ENCODE measurements at places on chromosomes 16 and 17.

GRCh38 chr16:57143149-57143921 lies 42.5 kb downstream of the PSME3IP1 start:
- DNase-seq = no peak

GRCh38 chr17:69650881-69651280 lies 236.4 kb downstream of the MAP2K6 start:
- DNase-seq = no peak

- no peak for DNase-seq
Observed at GRCh38 chr17:74686761-74687160, 26.0 kb downstream of the CD300LF start.

DNA sequence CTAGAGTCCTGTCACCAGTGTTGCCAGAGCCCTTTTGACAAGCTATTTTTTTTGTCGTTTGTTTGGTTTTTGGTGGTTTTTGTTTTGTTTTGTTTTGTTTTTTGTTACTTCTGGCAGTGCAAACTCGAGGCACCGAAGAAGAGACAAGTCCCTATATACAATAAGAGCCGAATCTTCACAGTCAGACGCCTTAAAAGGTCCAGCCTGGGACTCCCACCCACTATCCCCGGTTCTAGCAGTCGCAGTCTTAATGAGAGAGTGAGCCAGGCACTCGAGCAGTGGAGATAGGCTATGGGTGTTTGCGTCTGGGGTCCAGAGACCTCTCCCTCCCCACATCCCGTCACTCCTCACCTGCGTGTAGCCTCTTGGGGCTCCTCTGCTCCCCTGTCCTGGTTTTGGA lies 1.9 kb downstream of the OR1F1 start:
- no peak for DNase-seq

DNA sequence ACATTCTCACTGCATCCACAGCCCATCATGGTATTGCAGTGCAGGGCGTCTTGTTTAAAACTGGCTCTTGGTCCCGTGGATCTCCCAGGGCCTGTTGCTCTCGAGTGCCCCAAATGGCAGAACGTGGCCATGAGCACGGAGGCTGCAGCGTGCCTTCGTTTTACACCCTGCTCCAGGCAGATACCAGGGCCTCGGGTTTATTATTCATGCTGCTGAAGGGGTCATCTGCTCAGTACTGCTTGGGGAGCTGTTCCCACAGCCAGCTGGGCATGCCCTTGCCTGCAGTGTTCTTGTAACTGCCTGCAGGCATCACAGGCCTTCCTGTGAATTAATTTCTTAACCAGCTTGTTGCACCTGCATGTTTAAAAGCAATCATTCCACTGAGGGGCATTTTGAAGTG lies 129.7 kb upstream of the CHMP6 start:
- DNase-seq = peak; percentile 39

DNA sequence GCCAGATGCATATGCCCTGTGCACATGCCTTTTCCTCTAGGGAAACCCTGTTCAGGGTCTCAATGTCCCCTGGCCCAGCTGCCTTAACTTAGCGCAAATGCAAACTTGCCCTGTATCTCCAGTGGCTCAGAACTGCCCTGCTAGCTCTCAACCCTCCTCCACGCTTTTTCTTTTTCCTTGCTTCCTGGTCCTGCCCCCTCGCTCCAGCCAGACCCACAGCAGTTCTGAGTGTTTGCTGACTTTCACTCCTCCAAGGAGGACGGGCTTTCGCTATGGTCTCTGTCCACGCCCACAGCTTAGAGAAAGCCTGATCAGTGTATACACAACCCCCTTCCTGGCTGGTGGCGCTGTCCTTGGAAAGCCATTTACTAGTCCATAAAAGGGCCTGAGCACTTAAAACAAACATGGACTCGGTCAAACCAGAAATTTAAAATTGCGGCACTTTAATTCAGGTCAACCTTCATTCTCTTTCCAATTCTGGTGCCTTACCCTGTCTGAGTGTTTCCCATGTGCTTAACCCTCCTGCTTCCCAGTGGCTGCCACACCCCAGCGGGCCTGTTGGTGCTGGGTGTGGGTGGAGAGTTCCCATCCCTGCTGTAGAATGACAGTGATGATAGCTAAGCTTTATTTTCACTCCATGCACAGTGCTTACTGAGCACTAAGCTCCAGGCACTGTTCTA lies 15.6 kb upstream of the TMEM98 start:
- DNase-seq = peak; percentile 83

- DNase-seq = no peak
Observed at GRCh38 chr16:59552164-59552563, 818.0 kb upstream of the GOT2 start.

GRCh38 chr16:86748652-86749051 lies 170.3 kb downstream of the FOXL1 start:
- no peak for DNase-seq

- peak; percentile 56 for DNase-seq
Observed at GRCh38 chr17:6599364-6599763, 41.1 kb downstream of the KIAA0753 start.

- DNase-seq = peak; percentile 67
Observed at GRCh38 chr16:58614212-58614611, 15.4 kb downstream of the CNOT1 start.

DNA sequence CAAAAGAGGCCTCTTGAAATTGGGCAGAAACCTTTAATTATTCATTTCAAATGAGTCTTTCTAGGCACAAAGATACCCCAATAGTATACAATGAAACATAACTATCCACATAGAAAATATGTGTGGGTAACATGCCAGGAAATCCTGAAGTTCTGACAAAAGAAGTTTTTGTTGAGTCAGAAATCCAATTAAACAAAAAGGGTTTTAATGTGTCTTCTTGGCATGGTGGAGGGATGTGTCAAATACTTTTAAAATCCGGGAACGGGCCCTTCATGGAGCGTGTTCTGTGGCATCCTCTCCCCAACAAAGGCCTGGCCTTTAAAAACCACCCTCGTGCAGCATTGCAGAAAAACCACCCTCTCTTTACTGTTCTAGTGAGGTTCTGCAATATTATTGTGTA lies 14.2 kb downstream of the CDRT4 start:
- DNase-seq = no peak

DNA sequence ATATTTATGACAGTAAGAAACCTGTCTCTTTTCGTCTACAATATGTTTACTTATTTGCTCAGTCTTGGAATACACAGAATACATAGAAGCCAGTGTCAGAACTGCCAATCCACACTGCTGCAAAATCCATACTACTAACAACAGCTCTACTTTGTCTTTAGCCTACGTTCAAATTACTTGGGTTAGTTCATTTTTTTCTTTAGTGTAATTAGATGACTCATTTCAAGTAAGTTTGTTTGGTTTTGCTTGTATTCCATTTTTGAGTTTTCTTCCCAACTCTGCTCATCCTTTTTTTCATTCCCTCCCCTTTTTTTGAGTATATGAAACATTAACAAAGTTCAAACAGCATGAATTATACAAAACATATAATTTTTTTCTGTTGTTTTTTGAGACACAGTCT lies 16.9 kb downstream of the CMC2 start:
- no peak for DNase-seq

DNA sequence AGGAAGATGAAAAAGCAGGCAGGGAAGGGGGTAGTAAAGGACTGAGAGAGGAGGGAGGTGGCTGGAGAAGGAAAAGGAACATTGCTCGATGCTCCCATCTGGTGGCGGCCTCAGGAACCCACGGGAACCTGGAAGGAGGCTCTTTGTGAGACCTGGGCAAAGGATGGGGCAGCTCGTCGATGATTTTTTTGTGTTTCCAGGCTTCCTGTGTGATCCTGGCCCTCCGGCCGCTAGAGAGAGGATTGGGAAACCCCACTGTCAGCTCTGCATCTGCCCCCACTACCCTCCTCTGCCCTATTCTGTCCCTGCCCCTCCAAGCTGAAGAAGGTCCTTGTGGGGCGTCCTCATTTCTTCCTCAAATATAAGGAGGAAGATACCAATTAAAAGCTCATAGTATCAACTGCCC lies 6.6 kb downstream of the WFIKKN2 start:
- peak; percentile 58 for DNase-seq

- DNase-seq = no peak
Observed at GRCh38 chr16:27465483-27465879, 63.5 kb downstream of the IL21R start.

DNA sequence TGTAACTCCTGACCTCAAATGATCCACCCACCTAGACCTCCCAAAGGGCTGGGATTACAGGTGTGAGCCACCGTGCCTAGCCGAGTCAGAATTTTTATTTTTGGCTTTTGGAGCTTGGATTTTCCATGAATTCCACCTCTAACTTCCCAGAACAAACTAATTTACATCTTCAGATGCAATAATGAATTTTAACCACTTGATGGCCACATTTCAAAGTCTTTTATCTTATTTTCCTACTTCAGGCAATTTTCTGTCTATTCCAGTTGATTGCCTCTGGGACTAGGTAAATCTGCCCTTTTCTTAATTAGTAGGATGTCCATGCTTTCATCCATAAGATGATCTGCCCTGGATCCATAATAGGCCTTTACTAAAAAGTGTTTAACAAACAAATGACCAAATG lies 156.4 kb upstream of the ANKFN1 start:
- peak; percentile 1 for DNase-seq

DNA sequence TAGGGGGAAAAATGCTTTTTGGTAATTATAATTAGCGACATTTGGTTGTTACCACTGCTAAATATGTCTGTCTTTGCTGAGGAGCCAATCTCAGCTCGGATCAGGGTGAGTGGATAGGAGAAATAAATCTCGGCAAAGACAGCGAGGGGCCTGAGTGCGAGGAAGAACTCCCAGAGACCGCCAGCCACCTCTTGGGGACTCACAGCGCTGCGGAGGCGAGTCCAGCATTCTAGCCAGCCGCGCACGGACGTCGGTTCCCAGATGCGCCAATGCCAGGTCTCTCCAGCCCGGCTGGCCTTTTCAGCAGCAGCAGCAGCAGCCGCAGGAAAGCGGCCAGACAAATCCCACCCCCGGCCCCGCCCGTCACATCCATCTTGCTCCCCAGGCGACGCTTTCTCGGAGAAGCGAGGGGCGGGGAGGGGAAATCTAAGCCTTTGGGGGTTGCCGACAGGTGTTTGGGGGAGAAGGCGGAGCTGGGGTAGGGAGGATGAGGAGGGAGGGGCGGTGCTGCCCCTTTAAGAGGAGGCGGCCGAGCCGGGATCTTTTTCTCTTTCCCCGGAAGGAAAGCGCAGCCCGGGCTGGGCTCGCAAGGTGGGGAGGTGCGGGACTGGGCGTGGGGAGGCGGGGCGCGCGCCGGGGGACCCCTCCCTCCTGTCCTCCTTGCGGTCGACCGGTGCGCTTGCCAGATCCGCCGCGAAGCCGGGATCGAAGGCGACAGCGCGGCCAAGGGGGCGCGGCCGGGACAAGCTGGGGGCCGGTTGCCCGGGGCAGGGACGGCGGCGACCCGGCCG lies at the start of gene ITGA3:
ITGA3 (plus strand) TSS at position 685 of the 791 bp plus-strand sequence. CDS start 330 bp downstream, outside the sequence.
- peak; percentile 91 for DNase-seq

DNA sequence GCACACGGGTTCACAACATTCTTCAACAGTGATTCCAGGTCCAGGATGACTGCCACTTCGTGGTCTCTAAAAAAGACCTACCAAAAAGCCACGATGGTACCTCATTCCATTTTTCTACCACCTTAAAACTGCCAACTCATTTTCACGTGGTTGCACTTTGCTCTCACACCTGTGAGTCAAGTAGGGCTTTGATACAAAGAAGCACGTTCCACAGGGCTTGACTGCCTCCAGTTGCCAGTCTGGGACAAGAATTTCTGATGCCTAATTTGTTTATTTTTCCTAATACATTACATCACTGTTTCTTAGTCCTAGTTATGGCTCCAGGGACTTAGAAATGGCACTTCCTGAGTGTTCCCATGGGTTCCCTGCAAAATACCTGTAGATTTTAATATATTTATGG lies 911.6 kb upstream of the EEF2KMT start:
- DNase-seq = no peak

DNA sequence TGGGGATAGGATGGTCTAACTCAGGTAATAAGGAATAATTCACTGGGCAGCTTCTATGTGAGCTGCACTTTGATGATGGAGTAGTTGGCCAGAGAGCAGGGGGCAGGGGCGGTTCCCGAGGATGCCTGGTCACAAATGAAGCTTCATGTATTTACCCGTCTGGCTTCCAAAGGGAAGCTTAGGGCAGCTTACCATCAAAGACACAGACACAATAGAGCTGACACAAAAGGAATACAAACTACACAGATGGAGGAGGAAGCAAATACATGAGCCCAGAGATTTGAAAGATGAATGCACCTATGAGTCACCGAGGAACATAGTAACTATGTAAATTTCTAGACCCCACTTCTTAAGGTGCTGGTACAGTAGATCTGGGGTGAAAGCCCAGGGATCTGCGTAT lies 8.7 kb upstream of the EMP2 start:
- DNase-seq = no peak

- no peak for DNase-seq
Observed at GRCh38 chr16:69116906-69117305, 11.5 kb downstream of the HAS3 start.

DNA sequence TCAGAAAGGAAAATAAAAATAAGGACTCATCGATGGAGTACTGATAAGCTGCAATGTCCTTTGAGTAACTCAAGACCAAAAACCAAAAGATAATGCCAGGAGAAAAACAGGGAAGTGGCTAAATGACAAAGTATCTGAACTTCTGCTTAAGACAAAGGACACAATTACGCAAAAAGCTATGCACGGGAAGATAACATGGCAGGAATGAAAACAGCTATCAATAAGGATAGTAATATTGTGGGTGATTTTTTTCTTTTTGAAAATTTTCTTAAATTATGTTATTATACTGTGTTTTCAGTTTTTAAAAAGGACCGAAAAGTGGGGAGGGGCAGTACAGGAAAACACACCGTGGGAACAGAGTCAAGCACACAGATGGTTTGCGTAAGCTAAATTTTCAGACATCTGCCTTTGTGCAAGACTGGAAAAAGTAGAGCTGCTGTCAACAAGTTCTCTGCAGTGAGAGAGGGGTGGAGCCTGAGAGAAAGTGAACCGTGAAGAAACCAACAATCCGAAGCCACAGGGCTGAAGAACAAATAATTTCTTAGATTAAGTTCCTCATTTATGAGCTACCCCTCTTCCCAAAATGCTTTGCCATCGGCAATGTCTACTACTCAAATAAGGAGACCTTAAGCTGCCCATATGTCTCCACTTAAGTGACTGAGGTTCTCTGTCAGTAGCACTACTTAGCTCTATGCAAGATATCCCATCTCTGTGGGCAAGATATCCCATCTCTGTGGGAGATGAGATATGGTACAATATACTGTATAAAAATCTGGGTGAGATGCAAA lies 99.9 kb upstream of the CORO6 start:
- DNase-seq = peak; percentile 98

- no peak for DNase-seq
Observed at GRCh38 chr16:1918351-1919326, at the start of gene HS3ST6. HS3ST6 (minus strand) TSS chr16:1918415; CDS start chr16:1918323, 92 bp downstream.

DNA sequence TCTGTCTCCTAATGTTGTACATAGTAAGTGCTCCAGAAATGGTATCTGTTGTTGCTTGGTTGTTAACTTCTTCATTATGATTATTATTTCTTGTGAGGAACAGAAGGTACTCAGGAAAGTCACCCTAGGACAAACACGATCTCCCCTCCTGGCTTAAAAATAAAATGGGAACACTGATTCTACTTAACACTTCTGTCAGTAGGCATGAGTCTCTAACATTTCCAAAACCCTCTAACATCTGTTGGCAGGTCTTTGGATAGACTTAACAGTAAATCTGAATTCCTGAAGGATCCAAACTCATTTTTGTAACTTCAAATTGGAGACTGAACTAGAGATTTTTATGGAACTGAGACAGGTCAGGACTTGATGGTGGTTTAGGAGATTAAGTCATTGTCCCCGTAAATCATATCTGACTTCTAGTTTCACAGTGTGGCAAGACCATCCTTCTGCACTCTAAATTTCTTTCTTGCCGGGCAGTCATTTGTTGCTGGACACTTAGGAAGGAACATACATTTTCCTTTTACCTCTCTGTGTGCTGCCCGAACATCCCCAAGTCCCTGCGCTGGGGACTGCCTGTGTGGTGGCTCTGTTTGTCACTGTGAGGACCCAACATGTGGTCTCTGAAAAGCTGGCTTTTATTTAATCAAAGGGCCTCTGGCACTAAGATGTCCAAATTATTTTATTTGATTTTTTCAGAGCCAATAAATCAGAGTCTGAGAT lies 149.9 kb downstream of the NPIPB5 start:
- DNase-seq = no peak
